ENCODE measurements at places on chromosomes 13 and 19. TPM values are rescaled to one million over a fixed set of nuclear protein-coding genes. Genes with fewer than 3 reads are reported as not detected.

The NALCN gene
- not detected for total RNA-seq

The PTH2 gene
- total RNA-seq: not detected

The CFAP97D2 gene
- total RNA-seq: not detected

DNA sequence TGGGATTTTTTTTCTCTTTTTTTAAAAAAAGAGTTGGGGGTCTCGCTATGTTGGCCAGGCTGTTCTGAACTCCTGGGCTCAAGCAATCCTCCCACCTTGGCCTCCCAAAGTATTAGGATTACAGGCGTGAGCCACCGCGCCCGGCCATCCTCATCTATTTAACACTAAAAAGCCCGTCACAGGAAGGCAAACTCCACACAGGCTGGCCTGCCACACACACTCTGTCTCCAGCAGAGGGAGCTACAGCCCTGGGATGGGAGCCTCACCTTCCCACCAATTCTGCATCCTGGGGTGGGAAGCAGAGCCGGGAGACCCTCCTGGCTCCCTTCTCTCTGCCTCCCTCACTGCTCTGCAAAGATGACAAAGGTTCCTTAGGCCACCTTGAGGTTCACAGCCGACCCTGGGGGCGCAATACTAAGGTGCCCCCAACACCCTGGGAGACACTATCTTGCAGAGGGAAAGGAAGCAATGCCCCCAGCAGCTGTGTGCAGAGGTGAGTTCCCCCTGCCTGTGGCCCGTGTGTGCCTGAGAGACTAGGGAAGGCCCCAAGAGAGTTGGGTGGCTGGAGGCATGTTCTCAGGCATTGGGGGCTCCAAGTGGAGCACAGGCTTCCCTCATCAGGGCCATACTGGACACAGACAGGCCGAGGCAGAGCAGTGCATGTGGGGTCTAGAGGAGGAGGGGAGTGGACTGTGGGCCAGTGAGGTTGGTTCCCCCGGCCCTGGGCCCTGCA, 27.4 kb upstream of the TIMM44 start:
- peak; percentile 57 for DNase-seq

DNA sequence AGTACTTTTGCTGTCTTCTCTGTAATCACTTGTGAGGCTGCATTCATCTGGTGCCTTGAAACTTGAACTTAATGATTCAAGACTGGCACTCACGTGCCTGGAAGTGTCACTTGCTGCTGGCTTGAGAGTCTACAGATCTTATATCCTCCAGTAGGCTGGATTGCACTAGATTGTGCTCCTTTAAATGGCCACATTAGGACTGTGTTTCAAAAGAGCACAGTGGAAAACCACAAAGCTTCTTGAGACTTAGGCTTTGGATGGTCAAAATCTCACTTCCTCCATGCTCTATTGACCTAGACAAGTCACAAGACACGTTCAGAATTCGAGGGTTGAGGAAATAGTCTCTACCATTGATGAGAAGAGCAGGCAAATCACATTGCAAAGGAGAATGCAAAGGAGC, 1278.8 kb upstream of the MIR17HG start:
- no peak for DNase-seq

The RNF17 gene
- 0.38 TPM for total RNA-seq

DNA sequence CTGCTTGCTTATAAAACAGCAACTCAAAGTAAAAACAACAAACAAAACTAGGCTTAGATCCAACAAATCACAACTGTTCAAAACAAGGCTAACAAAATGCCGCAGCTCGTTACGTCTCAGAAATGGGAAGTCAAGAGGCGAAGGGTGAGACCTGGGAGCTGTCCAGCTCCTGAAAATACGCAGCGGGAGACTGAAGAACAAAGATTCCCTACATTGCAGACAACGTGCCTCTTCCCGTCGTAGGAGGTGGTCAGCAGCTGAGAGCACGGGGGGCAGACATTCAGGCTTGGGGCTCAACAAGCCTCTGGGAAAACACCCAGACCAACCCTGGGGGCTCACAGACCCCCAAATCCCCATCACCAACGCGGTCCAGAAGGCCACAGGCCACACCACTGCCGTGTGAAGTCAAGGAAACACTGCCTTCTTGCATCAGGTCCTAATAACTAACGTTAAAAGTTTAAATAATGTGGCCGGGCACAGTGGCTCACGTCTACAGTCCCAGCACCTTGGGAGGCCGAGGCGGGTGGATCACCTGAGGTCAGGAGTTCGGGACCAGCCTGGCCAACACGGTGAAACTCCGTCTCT, 13.5 kb downstream of the PLPP2 start:
- no peak for DNase-seq

DNA sequence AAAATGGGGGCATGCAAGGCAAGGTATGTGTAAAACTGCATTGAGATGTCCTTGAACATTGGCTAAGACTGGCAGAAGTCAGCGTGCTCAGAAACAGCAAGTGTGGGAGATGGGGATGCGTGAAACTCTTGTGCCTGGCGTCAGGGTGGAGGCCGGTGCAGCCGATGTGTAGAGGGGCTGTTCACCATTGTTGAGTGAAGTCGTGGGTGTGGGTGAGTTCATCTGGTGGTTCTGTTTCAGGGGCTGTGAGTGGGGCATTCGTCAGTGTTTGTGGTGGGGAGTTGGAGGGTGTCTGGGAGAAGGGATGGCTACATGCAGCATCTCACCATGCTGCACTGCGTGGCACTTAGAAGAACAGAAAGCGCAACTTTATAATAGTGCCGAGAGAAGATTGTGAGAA, 11.4 kb upstream of the MIA start:
- DNase-seq: no peak

DNA sequence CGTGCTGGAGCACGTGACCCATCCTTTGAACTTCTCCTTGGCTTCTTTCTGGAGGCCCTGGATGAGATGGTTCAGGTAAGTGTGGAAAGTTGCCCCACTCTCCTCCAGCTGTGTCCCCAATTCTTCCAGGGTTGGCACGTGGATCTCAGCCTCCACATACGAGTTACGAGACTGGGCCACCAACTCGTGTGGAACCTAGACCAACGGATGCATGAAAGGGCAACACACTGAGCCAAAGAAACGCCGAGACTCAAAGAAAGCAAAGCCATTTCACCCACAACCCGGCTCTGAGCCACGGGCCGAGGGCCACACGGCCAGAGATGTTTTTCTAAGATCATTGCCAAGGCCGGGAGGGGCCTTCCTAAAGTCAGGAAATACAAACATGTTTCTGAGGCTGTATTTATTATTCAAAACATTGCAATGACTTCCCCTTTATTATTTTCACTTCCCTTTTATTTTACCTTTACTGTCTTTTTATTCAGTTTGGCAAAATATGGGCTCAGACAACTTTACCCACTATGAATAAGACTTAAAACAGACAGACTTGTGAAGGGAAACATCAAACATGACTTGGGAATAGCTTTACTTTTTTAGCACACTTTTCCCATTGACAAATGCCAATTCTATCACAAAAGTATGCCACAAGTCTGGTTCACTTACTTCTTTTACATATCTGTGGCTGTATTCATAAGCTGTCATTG, 94.6 kb downstream of the KL start:
- no peak for DNase-seq

The NOTCH3 gene
- total RNA-seq: 59.8 TPM

The PEG3 gene
- total RNA-seq: 4.3 TPM

The DIAPH3 gene
- 1.3 TPM for total RNA-seq

The IGFL1 gene
- total RNA-seq: not detected

The KLK15 gene
- not detected for total RNA-seq

- DNase-seq: no peak
Measured at GRCh38 chr19:7482584-7483439, 6.0 kb downstream of the PEX11G start.

GRCh38 chr13:52414051-52414450, 8.1 kb upstream of the THSD1 start:
- no peak for DNase-seq

DNA sequence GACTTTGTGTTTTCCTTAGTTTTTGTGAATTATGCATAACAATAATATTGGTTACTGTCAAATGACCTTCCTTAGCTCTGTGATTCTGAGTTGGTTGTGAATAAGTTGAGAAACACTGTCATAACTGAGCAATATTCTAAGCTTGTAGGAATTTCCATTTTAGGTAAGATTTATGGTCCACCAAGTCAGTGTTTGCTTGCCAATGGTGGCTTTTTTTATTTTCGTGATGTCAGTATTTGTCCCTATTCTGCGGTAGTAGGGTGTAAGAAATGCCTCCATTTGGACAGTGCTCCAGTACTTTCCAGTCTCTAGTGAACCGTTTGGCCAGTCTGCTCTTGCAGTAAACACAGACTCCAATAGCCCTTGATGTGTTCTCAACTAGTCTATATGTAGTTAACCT, 94.7 kb downstream of the FRY start:
- no peak for DNase-seq

DNA sequence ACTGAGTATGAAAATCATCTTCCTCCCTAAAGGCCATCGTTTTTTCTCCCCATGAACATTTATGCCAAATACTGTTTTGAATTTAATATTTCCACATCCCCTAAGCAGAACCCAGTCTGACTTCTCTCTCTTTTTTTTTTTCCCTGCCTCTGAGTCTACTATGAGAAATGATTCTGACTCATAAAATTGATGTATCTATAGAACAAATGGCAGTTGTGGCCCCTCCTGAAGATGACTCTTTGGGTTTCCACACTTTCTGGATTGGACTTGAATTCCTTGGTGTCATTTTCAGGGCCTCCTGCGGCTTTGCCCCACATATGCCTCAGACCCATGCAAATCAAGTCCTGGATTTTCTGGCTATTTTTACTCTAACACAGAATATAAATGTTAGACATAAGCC, 22.7 kb upstream of the NAXD start:
- no peak for DNase-seq

DNA sequence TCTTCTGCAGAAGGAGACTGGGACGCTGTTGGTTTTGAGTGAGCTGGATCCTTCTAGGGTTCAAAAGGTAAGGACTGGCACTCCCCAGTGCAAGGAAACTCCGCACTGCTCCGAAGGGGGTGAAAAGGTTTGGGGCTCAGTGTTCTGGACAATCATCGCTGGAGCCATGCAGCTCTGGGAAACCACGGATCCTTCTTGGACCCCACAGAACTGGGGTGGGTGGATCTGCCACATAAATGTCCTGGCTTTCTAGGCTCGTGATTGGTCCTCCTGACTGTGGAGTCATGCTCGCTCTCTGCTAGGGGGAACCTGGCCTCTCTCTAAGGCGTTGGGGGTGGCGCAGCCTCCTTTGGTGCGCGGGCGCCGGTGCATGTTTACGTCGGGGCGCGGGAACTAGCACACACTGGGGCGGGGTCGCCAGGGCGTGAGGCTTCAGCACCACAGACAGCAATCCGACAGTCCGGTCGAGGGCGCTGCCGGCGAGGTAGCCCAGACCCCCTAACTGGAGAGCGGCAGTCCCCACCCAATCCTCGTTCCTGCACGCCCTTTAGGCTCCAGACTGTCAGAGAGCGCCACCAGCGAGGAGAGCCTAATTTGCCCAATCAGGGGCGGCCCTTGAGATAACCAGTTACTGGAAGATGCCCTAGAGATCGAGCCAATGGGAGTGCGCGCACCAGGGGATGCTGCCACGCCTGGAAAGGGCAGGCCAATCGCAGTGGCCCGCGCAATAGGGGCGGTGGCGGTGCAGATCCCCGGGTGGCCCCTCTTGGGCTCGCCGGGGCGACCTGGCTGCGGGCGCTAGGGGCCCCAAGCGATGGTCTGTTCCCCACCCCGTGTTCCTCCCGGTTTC, 913 bp upstream of the ELAVL3 start:
- DNase-seq: peak; percentile 84

The CNN1 gene
- total RNA-seq: 1.5 TPM

DNA sequence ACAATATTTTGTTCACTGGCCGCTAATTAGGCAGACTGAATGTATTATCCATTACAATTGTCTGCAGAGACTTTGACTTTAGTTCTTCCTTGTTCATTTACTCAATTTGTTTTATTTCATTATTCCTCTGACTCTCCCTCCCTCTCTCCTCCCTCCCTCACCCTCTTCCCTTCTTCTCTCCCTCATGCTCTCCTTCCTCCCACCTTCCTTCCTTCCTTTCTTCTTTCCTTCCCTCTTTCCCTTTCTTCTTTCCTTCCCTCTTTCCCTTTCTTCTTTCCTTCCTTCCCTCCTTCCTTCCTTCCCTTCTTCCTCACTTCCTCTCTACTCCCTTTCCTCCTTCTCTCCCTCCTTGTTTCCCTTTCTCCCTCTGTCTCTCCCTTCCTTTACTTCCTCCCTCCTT, 1591.0 kb upstream of the SLC10A2 start:
- no peak for DNase-seq

- no peak for DNase-seq
Measured at GRCh38 chr19:9989504-9989903, 20.8 kb downstream of the COL5A3 start.

DNA sequence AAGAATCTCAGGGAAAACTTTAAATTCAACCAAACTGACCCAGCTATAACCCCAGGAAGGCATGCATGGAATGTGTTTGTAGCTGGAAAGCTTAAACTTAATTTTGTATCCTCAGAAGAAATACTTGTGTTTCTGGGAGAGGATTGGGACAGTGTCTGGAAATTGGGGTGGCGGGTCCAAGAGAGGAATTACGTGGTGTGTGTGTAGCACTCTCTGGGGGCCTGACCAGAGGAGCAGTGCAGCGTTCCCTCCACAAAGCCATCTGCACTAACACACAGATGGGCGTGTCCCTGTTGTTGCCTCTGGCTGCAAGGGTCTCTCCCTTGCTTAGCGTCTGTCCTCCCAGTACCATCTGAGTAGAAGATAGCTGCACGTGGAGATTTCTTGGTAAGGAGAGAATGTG, 6.4 kb downstream of the GARRE1 start:
- no peak for DNase-seq

GRCh38 chr13:110377826-110378201, 70.7 kb downstream of the COL4A2 start:
- no peak for DNase-seq

DNA sequence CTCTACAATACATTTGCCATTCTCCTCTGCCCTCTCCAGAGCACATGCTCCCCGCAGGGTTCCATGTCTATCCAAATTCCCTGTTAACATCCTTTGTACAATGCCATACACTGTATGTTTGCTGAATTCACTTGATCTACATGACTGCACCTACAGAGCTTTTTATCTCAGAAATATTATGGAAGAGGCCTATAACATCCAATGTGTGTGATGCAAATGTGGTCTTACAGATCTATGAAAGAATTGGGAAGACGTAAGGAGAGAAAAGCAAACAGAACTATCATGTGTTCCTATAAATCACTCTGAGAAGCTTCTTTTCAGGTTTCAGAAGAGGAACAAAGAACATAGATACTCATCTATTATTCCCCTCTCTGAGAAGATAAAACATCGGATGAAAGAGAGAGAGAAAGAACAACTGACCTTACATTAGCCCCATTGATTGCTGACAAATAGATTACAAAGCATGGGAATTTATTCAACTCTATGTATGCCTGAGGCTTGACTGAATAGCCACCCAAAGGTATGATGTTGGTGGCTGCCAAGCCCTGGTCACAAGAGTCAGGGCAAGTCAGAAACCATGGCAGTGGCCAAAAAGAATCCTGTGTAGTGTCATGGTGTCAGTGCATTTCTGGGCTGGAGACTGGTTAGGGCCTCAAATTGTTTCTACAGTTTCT, 425.2 kb downstream of the FOXO1 start:
- DNase-seq: no peak

The SHISA7 gene
- not detected for total RNA-seq

GRCh38 chr19:14048443-14049153, 13.3 kb downstream of the PALM3 start:
- peak; percentile 90 for DNase-seq

Measured in spleen (tissue), 13 donors.